ENCODE measurements at places on chromosomes 12 and 14.

DNA sequence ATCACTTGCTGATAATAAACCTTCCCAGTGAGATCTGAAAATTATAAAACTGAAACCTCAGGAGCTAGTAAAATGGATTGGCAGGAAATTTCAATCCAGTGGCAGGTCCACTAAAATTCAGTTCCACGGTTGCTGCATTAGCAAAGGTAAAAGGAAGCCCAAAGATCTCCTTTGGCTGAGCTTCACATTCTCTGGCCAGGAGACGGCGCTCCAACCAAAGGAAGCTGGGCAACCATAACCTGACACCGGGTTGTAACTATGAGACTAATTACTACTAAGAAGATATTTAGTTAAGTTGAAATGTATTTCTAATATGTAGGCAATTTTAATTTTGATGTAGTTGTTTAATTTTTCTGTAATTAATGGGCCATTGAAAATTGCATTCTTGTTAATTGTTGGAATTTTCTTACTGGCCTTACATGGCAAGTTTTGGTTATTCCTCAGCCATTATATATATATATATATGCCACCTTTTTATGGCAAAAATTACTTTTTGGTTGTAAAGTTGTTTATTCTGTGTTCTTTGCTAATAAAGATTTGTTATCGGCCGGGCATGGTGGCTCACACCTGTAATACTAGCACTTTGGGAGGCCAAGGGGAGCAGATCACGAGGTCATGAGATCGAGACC, 17.0 kb downstream of the OR8S1 start:
- DNase-seq, result peak; percentile 31

- no peak for DNase-seq
Measured at GRCh38 chr12:108596854-108597558, 878 bp downstream of the TMEM119 start.

GRCh38 chr12:125143491-125143890, 78.3 kb downstream of the AACS start:
- DNase-seq, result no peak

DNA sequence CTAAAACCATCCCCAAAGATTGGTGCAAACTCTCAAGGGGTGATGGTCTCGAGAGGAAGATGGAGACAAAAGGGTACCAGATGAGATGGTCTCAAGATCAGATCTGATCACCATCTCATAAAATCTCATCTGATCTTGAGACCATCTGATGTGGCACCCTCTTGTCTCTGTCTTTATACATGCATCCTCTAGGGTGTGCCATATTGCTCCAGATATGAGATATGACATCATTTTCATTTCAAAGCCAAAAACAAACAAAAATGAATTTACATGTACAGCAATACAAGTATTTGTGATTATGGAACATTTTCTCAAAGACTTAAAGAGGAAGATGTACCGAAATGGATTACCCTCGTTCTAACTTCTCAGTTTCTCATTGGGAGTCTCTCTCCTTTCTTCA, 787.2 kb downstream of the GALC start:
- DNase-seq, result no peak

GRCh38 chr12:21001778-21002177, 129.2 kb upstream of the SLCO1B1 start:
- no peak for DNase-seq

GRCh38 chr14:33070475-33070874, 131.8 kb downstream of the NPAS3 start:
- no peak for DNase-seq

GRCh38 chr14:104011824-104012517, 69.6 kb upstream of the RD3L start:
- DNase-seq, result no peak

- no peak for DNase-seq
Measured at GRCh38 chr12:68521321-68521839, 89.3 kb upstream of the RAP1B start.

DNA sequence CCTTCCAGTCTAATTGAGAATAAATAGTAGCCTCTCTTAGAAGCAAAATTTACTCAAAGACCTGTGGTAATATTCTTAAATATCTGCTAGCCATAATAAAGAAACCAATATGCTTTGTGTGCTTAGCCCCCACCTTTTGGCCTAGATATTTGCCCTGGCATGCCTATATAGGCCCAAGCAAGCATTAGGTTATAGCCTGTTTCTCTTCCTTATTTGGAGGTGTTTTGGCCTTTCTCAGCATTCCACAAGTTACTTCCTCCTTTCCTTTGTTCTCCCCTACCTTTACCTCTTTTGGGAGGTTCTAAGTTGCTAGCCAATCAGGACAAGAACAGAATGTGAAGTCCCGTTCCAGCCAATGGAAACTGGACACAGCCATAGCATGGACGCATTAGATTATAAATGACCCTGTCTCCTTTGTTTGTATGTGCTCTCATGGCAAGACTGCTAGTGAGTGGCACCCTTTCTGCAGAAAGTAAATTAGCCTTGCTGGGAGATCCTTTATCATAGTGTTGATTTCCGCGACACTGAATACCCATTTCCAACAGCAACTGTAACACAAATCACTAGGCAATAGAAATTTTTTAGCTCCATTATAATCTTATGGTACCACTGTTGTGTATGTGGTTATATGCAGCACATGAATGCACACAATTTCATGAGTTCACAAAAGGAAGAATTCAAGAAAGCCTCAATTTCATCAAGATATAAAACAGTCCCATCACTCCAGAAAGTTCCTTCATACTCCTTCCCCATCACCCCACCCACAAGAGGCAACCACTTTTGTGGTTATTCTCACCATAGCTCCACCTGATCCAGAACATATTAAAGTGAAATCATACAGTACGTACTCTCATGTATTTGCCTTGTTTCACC, 37.6 kb downstream of the CEP83 start:
- DNase-seq, result no peak

GRCh38 chr12:109492371-109492770, 14.9 kb downstream of the UBE3B start:
- no peak for DNase-seq

DNA sequence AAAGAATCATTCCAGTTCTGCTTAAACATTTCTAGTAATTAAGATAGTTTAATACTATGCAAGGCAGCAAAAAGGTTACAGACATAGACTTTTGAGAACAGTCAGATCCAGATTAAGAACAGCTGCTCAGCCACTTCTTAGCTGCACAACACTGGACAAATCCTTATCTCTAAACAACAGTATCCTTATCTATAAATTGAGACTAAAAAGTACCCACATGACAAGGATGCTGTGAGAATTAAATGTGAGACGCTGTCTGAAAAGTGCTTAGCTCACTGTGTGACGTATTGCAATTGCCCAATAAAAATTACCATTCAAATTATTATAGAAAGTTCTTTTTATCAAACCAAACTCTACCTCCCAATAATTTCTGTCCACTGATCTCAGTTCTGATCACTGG, 35.5 kb downstream of the BORCS5 start:
- DNase-seq, result no peak

DNA sequence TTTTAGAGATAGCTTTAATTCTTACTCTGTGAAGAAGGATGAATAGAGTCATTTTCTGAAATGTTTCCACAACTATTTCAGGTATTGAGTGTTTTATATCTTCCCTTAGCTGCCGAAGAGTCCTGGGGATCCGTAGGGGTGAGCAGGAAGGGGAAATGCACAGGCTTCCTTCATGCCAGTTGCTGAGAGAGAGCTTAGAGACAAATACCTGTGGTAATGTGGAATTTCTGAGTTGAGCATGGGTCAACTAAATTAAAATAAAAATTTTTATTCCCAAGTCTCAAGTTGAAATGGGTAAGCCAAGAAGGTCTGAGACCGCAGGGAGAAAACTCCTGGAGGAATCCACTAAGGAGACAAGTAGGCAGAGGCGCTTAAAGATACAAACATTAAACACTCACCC, 185.7 kb downstream of the DAD1 start:
- DNase-seq, result no peak

DNA sequence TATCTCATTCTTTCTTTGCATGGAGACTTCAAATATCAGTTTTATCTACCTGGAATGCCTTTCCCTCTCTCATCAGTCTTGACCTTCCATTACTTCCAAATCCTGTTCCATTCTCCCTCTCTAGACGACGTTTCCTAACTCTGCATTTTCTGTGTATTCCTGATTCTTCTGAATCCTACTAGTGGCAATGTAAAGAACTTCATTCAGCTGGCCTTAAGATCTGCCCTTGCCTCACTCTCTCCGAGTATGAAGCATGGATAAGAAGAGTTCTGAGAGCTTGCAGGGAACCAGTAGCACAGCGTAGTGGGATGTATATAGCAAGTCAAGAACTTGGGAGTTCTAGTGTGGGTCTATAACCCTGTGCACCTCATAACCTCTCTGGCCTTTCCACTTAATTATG, 68.5 kb upstream of the HOXC13 start:
- no peak for DNase-seq

DNA sequence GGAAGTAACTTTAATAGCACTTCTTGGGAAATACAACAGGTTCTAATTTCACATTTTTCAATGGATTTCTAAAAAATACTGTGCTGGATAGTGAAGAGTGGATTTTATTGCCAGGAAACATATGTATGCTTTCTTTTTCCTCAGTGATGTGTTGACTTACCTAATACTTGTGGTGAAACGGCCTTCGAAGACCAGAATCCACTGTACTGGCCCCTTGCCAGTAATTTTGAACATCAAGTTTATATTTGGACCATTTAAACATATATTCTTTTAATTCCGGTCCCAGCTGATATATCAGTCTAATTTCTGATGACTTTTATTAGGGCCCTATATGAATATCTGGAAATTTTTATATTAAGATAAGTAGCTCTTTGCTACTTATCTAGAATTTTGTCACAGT, 1.8 kb downstream of the MSRB3 start:
- DNase-seq, result no peak
